ENCODE measurements at places on chromosomes 6 and 20.

DNA sequence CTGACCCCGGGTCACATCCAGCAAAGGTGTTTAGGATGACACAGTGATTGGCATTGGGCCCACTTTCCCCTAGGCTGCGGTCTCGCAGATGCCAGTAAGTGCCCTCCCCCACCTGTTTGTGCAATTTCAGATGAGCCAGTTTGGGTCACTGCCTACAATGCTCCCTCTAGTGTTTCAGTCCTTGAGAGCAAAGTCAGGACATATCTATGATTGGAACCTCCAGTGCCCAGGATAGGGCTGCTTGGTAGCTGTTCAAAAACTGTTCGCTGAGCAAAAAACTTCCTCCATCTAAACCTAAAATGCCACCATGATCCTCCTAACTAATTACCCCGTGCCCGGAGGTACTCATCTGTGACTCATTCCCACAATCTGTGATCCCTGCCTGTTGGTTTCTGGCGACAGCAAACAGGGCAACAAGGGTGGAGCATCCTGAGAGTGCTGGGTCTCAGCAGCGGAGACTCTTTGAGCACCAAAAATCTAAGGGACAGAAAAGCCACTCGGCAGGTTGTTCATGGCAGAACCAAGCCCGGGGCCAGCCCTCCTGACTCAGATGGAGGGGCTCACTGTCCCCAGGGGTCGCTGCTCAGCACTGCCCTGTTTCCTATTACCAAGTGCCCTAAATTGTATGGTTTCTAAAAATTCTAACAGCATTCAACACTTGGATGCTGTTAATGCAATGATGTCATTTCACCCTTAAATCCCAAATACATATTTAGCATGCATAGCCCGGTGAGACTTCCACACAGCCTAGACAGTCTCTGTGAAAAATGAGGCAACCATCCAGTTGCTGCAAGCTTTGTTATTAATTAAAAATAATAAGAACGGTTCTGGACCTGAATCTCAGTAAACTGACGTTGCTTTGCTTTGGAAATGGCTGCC, 5.0 kb downstream of the VSX1 start:
- DNase-seq: peak; percentile 49

- DNase-seq: no peak
Measured at GRCh38 chr20:20017844-20018185, 653 bp downstream of the NAA20 start.

DNA sequence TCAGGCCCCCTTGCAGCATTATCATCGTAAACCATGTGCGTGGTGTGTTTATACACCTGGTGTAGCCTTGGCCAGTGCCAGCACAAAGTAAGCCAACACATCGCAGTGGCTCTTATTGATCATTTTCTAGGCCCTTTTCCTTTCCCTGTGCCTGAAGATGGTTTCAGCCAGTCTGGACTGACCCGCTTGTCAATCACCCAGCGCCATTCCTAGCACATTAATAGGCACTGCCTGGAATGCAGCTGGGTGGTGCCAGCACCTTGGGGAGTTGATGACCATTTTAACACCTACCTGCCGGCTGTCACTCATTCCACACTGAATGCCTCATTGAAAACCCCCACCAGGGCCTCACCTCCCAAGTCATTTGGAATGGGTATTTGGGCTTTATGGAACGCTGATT, 4.9 kb upstream of the UQCC2 start:
- no peak for DNase-seq

- DNase-seq: no peak
Measured at GRCh38 chr6:150702675-150703074, 103.0 kb downstream of the PLEKHG1 start.

GRCh38 chr6:52731719-52732118, 31.6 kb downstream of the GSTA2 start:
- peak; percentile 22 for DNase-seq

DNA sequence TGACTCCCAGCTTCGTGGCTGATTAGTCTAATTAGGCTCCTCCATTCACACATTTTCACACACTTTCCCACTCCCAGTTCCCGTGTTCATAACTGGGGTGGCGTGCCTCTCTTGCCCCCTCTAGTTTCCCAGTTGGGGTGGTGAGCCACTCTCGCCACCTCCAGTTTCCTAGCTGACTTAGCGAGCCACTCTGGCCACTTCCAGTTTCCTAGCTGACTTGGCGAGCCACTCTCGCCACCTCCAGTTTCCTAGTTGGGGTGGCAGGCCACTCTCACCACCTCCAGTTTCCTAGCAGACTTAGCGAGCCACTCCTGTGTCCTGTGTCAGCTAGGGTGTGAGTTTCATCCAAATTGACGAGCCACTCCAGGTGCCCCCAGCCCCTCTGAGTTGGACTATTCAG, 7.4 kb upstream of the GMPR start:
- DNase-seq: no peak

DNA sequence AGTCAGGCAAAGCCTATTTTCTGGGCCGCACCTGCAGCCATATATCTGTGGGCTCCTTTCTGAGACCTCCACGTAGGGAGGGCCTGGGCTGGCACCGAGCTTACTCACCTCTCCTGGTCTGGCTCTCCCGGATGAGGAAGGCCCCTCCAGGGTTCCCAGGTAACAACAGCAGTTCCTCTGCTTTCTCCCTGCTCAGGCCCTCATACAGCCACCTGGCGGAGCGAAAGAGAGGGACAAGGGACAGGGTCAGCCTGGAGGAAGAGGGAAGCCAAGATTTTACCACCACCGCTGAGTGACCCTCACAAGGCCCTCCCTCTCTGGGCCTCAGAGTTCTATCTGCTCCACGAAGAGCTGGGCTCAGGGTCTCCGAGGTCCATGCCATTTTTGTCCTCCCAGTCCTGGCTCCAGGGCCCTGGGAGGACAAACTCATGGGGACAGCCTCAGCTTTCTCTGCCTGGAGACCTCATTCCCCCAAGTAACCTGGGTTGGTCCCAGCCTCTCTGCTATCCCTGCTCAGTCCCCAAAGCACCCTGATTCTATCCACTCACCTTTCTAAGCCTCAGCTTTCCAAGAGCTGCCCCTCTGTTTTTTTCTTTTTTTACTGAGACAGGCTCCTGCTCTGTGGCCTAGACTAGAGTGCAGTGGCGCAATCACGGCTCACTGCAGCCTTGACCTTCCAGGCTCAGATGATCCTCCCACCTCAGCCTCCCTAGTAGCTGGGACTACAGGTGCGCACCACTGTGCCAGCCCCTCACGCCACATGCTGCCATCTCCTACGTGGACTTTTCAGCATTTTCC, 13.3 kb downstream of the SLA2 start:
- peak; percentile 80 for DNase-seq

DNA sequence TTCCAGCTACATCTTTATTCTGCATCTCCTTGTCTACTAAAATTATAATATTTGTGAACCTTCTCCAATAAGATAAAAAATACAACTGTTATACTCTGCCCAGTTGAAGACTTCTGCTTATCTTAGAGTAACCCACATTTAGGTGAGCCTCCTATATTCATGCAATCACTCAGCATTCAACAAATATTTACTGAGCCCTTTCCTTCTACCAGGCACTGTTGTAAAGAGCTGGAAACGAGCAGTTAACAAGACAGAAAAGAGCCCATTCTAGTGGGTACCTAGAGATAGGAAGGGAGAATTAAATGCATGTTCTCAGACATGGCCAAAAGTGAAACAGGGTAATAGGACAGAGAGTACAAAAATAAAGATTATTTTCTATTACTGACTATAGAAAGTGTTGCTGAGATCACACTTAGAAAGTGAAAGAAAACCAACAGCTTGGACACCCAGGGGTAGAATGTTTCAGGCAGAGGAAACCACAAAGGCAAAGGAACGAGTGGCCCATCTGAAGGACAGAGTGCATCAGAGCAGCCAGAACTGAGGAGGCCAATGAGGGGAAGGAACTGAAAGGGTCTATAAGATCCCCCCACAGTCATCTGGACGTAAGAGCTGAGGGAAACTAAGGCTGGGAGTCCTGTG, 50.8 kb upstream of the SMLR1 start:
- no peak for DNase-seq

- no peak for DNase-seq
Measured at GRCh38 chr6:75437421-75437891, 56.1 kb downstream of the FILIP1 start.

- DNase-seq: no peak
Measured at GRCh38 chr6:133300896-133301295, 59.7 kb downstream of the EYA4 start.

DNA sequence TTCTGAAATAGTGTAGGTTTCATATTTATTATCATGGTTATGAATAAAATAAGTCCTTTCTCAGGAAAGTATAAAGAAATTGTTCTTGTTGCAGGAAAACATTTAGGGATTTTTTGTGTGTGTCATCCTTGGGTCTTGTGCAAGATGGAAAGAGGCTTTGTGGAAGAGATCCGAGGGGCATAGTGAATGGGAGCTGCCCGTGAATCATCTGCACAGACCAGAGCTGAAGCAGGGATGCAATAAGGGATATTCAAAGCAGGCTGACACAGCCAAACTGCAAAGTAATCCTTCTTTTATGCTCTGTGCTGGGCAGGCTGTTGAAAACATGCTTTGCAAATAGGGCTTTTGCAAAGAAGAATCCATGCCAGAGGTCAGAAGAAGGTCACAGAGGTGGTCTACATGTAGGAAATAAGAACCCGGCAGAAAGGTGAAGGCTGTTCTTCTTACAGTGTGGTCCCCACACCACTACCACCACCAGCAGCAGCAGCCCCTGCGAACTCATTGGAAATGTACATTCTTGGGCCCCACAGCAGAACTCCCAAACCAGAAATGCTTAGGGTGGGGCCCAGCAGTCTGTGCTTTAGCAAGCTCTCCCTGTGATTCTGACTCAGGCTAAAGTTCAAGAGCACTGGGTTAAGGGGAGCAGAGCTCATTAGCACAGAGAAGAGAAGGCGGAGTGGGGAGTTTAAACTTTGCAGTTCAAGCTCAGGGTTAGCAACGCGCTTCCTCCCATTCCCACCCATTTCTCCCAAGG, 237.6 kb downstream of the QKI start:
- no peak for DNase-seq

DNA sequence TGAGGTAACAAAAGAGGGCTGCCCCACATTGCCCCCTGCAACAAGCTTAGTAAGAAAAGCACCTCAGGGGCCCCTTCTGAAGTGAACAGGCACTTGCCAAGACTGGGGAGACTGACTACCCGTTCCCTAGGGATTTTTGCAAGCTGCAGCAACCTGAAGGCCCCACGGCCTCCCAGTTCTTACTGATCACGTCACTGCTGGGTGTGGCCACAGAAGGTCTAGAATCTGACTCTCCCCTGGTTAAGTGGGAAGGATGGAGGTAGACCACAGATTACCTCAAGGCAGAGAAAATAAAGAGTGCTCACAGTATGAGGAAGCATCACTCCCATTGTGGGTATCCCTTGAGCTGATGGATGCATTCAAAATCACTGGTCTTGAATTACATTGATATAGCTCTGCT, 201.5 kb upstream of the KCNQ5 start:
- DNase-seq: no peak

GRCh38 chr6:13558718-13559117, 15.7 kb upstream of the SIRT5 start:
- no peak for DNase-seq

DNA sequence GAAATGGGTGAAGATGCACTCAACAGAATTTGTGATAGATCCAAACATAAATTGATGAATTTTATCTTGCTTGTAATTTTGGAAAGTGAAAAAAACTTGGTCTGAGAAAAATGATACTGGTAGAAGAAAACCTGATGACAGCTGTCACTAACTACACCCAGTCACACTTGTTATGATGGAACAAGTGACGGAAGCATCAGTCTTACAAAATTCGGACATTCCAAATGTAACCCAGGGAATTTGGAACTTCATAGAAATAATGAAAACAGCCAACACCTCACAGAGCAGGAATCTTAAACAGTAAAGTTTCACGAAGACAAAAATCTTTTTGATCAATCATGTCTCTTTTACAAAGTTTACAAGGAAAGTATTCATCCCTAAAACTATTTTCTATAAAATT, 123.9 kb downstream of the RIN2 start:
- DNase-seq: no peak

DNA sequence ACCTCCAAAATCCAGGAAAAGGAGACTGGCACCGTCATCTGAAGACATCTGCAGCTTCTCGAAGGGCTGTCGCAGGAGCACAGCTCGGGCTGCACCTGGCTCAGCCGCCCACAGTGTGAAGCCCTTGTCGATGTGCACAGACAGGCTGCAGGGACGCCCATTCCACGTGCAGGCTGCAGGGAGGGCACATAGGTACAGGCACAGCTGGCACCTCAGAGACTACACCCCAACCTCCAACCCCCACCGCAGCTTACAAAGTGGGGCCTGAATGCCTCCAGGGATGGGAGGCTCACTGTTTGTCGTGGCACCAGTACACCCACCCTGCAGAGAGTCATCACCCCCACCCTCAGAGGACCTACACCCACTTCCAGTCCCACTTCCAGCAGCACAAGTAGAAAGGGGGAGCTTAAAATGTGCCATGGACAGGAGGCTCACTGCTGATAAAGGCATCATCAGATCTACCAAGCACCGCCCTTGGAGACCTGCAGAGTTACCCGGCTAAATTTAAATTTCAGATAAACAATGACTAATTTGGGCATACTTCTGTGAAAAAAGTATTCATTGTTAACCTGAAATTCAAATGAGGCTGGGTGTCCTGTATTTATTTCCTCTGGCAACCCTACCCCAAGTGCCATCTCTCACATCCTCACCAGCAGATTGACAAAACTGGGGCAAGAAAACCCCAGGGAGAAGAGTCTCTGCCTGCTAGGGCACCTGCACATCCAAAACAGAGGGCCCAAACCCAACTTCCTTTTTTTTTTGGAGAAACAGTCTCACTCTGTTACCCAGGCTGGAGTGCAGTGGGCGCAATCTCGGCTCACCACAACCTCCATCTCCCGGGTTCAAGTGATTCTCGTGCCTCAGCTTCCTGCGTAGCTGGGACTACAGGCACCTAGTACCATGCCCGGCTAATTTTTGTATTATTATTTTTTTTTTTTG, 7.7 kb upstream of the CDK5RAP1 start:
- DNase-seq: no peak

DNA sequence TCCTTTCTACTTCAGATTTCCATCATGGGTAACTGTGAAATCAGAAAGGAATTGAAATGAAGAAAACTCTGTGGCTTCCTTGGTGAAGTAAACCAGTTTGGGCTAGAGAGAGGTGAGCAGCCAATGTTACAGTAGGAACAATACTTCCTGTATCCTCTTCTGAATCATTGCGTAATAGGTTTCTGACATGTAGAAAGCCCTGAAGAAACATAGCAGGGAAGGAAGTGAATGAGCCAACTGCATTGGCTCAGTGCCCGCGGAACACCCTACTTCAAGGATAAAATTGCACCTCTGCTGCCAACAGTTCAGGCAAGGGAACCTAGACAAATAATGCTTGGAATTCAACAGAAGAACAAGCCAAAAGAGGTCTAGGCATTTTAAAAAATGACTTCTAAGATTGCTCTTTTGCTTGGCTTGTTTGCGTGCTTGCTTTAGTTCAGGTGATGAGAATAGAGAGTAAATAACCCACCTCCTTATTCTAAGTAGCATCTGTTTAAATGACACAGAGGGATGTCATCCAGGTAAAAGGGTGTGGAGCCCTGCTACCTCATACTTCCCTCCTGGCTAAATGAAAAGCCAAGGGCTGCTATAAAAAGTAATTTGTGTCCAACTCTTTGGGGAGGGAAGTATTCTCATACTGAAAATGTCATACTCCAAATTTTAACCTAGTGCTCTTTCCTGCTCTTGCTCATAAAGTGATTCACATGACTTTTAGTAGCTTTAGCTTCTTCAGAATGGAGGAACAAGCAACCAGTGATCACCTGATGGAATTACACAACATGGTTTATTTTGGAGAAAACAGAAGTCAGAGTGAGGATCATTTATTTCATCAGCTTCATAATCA, 30.0 kb upstream of the AKIRIN2 start:
- peak; percentile 9 for DNase-seq

GRCh38 chr6:161743509-161744178, 469.8 kb upstream of the AGPAT4 start:
- DNase-seq: no peak

GRCh38 chr20:32110173-32110704, 725 bp downstream of the TM9SF4 start:
- no peak for DNase-seq

GRCh38 chr20:43393052-43393451, 64.6 kb upstream of the SRSF6 start:
- DNase-seq: no peak

All from GM23338 (cell line).